Hematopoietic multipotent progenitor cell treated with erythropoietin and hydrocortisone succinate and interleukin-3 and kit ligand, for 4 days (in vitro differentiated cells): ENCODE measurements at places on chromosomes 16 and 17.
A peak's percentile ranks its signal among the peaks of the same experiment; 100 is the strongest.

- DNase-seq: no peak
Measured at GRCh38 chr17:66032082-66032712, 159.7 kb downstream of the CEP112 start.

DNA sequence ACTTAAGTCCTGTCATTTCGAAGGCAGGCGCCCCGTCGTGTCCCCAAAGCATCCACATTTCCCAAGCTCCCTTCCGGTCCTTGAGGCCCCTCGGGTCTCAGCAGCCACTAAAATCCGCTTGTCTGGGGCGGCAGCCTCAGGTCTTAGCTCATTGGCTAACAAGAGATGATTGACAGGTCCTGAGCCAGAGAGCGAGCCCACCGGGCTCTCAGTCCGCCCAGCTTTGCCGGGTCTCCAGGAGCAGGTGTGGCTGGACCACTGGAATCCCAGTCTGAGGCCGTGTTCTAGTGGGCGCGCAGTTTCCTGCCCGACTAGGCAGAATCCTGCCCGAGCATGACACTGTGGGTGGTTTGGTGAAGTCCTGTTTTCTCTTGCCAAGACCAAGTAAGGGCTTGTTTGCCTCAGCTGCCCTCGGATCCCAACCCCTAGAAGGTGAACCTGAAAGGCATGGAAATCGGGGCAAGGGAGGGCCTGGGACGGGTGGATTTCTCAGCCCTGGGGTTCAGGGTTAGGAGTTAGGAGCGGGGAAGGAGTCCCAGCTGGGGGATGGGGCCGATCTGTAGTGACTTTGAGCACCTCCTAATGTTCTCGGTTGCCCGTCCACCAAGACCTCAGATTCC, 42.8 kb downstream of the MRC2 start:
- DNase-seq: no peak

DNA sequence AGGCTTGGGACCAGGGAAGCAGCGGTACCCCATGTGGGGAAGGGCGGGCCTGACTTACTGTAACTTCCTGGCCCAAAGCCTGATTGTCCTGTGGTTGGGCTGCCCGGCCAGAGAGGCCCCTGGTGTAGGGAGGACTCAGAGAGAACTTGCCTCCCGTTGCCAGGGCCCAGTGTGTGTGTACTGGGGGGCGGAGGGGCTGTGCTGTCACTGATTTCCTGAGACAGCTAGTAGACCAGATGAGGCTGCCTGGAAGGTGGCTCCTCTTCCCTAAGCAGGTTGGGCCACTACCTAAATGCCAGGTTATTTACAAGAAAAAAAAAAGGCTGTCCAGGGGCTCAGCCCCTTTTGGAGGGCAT, 16.7 kb downstream of the SOCS3 start:
- peak; percentile 47 for DNase-seq

- peak; percentile 52 for DNase-seq
Measured at GRCh38 chr16:19574615-19575014, 19.1 kb downstream of the VPS35L start.

DNA sequence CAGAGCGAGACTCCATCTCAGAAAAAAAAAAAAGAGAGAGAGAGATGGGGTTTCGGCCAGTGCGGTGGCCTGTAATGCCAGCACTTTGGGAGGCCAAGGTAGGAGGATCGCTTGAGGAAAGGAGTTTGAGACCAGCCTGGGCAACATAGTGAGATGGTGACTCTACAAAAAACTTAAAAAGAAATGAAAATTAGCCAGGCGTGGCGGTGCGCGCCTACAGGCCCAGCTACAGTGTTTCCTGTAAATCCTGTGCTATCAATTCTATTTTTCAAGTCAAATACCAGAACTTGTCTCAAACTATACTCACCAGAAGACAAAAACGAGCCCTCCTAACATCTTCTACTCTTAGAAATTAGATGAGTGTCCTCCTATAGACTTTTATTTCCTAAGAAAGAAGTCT, 19.3 kb downstream of the UBE2O start:
- DNase-seq: no peak

DNA sequence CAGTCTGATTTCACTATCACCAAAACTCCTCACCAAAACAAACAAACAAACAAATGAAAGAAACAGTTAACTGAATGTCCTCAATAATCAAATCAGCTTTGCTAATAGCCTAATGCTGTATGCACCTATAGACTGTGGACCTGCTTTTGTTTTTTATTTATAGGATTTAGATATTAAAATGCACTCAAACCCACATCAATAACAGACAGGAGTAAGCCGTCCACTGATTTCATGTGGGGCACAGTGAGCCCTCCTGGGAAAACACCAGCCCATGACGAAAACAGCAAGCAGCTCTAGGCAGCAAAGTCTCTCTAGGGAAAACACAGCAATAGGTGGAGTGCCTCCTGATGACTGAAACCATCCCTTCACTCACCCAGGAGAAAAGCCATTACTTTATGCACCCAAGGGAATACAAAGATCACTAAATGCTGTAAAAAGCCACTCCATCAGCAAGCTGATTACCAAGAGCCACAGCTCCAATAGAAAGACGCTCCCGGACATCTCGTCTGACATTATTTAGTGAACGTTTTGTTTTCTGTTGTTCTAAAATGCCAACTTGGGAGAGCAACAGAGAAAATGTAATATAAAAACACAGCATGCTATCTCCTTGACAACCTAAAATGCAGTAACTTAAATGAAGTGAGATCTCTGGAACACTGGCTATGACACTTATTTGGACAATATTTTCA, 47.8 kb downstream of the ANKFY1 start:
- DNase-seq: no peak

DNA sequence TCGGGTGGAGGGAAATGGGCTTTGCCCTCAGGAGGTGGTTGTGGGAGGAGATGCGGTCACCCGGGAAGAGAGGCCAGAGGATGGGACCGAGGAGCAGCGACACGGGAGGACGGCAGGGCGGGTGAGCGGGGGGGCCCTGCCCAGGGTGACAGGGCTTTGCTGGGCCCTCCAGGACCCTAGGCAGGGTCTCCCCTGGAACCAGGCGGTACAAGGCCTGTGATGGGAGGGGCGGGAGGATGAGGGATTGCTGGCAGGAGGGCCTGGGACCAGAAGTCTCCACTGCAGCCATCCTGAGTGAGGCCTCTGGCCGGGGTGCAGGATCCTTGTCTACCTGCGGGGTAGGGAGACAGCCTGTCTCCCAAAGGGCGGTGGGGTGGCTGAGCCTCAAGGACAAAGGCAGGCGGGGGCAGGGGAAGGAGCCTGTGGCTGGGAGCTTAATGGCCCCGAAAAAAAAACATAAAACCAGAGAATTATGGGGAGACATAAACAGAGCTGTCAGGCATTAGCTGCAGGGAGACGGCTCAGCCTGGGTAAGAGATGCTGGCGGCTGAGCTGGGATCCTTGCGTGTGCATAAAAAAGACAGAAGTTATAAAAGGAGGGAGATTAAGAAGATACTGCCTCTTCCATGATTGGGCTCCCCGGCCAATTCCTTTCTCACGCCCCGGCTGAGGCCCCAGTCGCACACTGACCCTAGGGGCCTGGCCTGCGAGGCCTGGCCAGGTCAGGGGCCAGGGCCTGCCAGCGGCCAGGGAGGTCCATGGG, 66.7 kb downstream of the SREBF1 start:
- no peak for DNase-seq

DNA sequence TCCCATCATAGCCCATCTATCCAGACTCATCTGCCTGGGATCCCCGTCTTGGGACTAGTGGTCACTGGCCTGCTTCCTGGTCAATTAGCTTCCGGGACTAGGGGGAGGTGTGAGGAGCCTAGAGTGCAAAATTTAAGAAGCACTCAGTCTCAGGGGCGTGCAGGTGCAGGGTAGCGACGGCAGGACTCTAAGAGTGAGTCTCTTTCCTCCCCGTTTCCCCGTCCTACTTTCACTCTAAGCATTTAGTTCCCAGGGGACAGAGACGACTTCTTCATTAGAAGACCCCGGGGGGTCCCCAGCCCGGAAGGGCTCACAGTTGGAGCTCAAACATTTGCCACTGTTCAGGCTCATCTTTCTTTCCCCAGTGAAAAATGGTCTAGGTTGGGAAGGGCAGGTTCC, 677 bp upstream of the ZNHIT3 start:
- DNase-seq: no peak

- DNase-seq: no peak
Measured at GRCh38 chr17:29683481-29683880, 60.8 kb upstream of the CORO6 start.
